Neural progenitor cell (in vitro differentiated cells): ENCODE measurements at places on chromosomes 5 and 9.

GRCh38 chr9:126207256-126207655 lies 119.4 kb upstream of the MVB12B start:
- H3K4me3 ChIP-seq = no peak overlapping the region
- H3K27ac ChIP-seq = no peak overlapping the region
- H3K4me1 ChIP-seq = no peaks in the 10 kb centered on the region
- H3K36me3 ChIP-seq = no peaks in the 10 kb centered on the region
- no peak for DNase-seq

GRCh38 chr5:172533399-172534228 lies 79.3 kb upstream of the SH3PXD2B start:
- DNase-seq = no peak
- no peak overlapping the region for H3K4me3 ChIP-seq
- H3K27me3 ChIP-seq = no peaks in the 10 kb centered on the region
- H3K27ac ChIP-seq = no peak overlapping the region

GRCh38 chr5:98772415-98773213 lies 849 bp upstream of the RGMB start:
- H3K27me3 ChIP-seq = no peaks in the 10 kb centered on the region
- DNase-seq = peak; percentile 92
- peak overlapping the region; percentile 65 for H3K27ac ChIP-seq
- H3K36me3 ChIP-seq = no peaks in the 10 kb centered on the region
- H3K4me3 ChIP-seq = peak overlapping the region; percentile 89

- no peaks in the 10 kb centered on the region for H3K36me3 ChIP-seq
- H3K27ac ChIP-seq = no peak overlapping the region
- DNase-seq = no peak
- no peaks in the 10 kb centered on the region for H3K27me3 ChIP-seq
Observed at GRCh38 chr5:83817591-83817990, 96.9 kb upstream of the HAPLN1 start.

DNA sequence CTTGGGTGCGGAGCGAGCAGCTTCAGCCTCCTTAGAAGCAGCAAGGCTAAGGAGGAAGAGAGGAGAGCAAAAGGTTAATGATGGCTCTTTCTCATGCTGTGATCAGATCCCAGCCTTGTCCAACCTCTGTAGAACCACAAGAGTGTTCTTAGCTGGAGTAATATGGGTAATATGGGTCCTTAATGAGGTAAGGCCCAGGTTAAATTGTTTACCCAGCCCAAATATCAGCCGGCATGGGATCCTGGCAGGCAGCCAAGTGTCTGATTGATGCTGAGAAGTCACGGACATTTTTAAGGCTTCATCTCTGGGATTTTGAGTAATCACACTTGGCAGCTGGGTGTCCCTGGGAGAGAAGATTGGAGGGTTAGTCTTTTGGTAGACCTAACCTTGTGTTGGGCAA lies 32.3 kb downstream of the GLRA1 start:
- peaks cover 37% of the 10 kb centered on the region for H3K4me1 ChIP-seq
- H3K27ac ChIP-seq = no peak overlapping the region
- peaks cover 54% of the 10 kb centered on the region for H3K27me3 ChIP-seq
- no peaks in the 10 kb centered on the region for H3K36me3 ChIP-seq
- no peak overlapping the region for H3K4me3 ChIP-seq

GRCh38 chr5:65871182-65871581 lies 55.2 kb upstream of the ERBIN start:
- no peaks in the 10 kb centered on the region for H3K27me3 ChIP-seq
- no peak overlapping the region for H3K4me3 ChIP-seq
- H3K36me3 ChIP-seq = no peaks in the 10 kb centered on the region
- H3K27ac ChIP-seq = no peak overlapping the region

GRCh38 chr5:170701334-170701733 lies 82.2 kb upstream of the GABRP start:
- peaks cover 4% of the 10 kb centered on the region for H3K4me1 ChIP-seq
- H3K27me3 ChIP-seq = no peaks in the 10 kb centered on the region
- H3K36me3 ChIP-seq = no peaks in the 10 kb centered on the region
- peak; percentile 74 for DNase-seq
- H3K27ac ChIP-seq = no peak overlapping the region

DNA sequence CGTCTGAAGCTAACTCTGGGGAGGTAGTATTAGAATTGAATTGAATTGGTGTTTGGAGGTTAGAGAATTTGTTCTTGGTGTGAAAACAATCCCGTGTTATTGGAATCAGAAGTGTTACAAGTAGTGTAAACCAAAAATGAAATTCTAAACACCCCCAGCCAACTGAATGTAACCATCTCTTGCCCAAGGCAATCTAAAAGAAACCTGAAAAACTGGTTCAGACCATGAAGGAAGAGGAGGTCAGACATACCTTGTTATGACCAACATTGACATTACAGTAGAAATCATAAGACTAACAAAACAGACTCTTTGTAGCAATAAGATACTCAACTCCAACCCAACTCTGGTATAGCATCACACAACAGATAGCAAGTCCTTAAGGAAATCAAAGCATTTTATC lies 159.0 kb downstream of the TUSC1 start:
- no peaks in the 10 kb centered on the region for H3K27me3 ChIP-seq
- H3K4me1 ChIP-seq = no peaks in the 10 kb centered on the region
- DNase-seq = no peak
- H3K36me3 ChIP-seq = no peaks in the 10 kb centered on the region

- no peaks in the 10 kb centered on the region for H3K36me3 ChIP-seq
- H3K4me3 ChIP-seq = no peak overlapping the region
- H3K27me3 ChIP-seq = no peaks in the 10 kb centered on the region
- H3K27ac ChIP-seq = no peak overlapping the region
Observed at GRCh38 chr5:76590027-76590426, 33.2 kb downstream of the F2RL2 start.

- H3K4me3 ChIP-seq = no peak overlapping the region
- H3K27me3 ChIP-seq = no peaks in the 10 kb centered on the region
- no peak overlapping the region for H3K27ac ChIP-seq
Observed at GRCh38 chr5:147688656-147689356, 93.7 kb downstream of the JAKMIP2 start.

DNA sequence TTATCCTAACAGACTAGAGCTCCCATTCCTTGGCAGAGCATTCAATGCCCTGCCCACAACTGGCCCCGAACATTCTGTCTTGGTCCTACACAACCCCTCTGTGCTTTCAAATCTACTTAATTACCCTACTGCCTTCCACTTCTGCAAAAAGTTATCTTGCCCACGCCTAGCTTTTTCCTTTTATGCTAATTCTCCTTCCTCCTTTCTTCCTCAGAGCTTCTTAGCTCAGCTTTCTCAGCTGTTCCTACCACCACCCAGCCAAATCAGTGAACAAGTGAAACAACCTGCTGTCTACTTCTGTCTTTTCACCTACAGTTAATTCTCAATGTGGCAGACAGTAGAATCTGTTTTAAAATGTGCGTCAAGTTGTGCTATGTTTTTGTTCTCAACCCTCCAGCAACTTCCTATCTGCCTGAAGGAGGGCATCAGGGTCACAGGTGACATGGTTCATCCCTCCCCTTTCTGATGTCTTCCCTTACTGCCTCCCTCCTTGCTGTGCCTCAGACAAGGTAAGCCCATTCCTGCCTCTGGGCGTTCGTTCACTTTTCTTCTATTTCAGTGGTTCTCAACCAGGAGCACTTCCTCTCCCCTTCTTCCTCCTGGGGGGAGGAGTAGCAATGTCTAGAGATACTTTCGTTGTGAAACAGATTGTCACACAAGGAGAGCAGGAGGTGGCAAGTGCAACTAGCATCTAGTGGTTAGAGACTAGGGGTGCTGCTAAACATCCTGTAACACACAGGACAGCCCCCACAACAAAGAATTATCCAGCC lies 1.3 kb upstream of the REEP5 start:
- H3K4me1 ChIP-seq = peaks cover 9% of the 10 kb centered on the region
- H3K27me3 ChIP-seq = peaks cover 16% of the 10 kb centered on the region
- no peak overlapping the region for H3K4me3 ChIP-seq
- no peak for DNase-seq
- H3K27ac ChIP-seq = no peak overlapping the region

DNA sequence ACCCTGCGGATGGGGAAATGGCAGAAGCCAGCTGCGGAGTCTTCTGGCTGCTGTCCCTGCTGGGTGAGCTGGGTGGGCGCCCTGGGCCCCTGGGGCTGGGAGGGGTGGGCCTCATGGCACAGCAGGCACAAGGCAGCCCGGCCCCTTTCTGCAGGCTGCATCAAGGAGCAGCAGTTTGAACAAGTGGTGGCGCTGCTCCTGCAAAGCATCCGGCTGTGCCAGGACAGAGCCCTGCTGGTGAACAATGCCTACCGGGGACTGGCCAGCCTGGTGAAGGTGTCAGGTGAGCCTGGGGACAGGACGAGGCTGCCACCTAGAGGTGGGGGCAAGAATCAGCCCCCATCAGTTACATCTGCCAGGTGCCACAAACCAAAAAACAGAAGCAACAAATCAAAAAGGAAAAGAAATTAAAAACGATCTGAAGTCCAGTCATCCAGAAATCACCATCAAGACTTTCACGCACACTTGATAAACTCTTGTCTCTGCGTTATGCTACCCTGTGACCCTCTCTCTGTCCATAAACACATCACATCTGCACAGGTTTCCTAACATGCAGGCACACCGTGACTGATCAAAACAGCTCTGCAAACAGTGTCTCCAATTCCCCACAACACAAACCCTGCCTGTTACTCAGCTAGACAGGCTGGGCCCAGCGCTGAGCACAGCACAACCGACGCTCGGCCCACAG lies 13.9 kb downstream of the REXO4 start:
- H3K27me3 ChIP-seq = no peaks in the 10 kb centered on the region
- H3K36me3 ChIP-seq = no peaks in the 10 kb centered on the region
- peak; percentile 47 for DNase-seq
- H3K27ac ChIP-seq = no peak overlapping the region

- no peaks in the 10 kb centered on the region for H3K4me1 ChIP-seq
- no peak overlapping the region for H3K27ac ChIP-seq
- no peak overlapping the region for H3K4me3 ChIP-seq
- no peaks in the 10 kb centered on the region for H3K27me3 ChIP-seq
- no peak for DNase-seq
Observed at GRCh38 chr5:58294598-58295305, 165.1 kb downstream of the PLK2 start.

- no peaks in the 10 kb centered on the region for H3K36me3 ChIP-seq
- H3K4me3 ChIP-seq = no peak overlapping the region
- no peaks in the 10 kb centered on the region for H3K4me1 ChIP-seq
- no peak overlapping the region for H3K27ac ChIP-seq
- DNase-seq = peak; percentile 83
- H3K27me3 ChIP-seq = no peaks in the 10 kb centered on the region
Observed at GRCh38 chr5:31809050-31809870, 170.3 kb downstream of the PDZD2 start.

GRCh38 chr9:81424431-81424830 lies 264.9 kb downstream of the TLE1 start:
- no peak for DNase-seq
- no peak overlapping the region for H3K4me3 ChIP-seq
- no peaks in the 10 kb centered on the region for H3K4me1 ChIP-seq

DNA sequence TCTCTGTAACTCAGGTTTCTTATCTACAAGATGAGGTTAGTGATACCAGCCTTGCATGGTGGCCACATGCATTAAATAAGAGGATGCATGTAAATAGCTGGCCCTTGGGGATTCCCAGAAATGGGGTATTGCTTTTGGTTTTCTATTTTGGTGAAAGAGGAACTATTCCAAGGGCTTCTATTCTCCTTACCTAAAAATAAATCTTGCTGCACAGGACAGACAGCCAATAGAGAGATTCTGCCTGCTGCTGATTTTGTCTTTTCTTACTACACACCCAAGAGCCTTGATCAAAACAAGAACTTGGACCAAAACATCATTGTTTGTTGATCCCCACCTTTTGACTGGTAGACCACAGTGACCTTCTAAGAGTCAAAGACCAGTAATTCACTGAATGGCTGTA lies 161.8 kb downstream of the PJA2 start:
- H3K4me1 ChIP-seq = no peaks in the 10 kb centered on the region
- no peaks in the 10 kb centered on the region for H3K27me3 ChIP-seq
- H3K27ac ChIP-seq = no peak overlapping the region

DNA sequence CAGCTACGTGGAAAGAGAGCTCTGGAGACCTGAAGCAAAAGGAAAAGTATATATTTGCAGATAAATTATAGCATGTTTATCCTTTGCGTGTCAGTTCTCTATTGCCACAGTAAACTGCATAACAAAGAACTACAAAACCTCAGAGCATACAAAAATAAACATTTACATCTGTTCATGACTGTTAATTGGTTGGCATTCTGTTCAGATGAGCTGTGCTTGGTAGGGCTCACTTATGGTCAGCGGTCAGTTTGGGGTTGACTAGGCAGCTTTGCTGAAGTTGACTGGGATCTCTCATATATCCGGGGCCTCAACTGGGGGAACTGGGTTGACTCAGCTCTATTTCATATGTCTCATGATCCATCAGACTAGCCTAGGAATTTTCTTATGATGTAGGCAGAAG lies 257.7 kb downstream of the TLE1 start:
- H3K4me3 ChIP-seq = no peak overlapping the region
- H3K36me3 ChIP-seq = peaks cover 4% of the 10 kb centered on the region
- DNase-seq = no peak
- H3K27ac ChIP-seq = no peak overlapping the region

DNA sequence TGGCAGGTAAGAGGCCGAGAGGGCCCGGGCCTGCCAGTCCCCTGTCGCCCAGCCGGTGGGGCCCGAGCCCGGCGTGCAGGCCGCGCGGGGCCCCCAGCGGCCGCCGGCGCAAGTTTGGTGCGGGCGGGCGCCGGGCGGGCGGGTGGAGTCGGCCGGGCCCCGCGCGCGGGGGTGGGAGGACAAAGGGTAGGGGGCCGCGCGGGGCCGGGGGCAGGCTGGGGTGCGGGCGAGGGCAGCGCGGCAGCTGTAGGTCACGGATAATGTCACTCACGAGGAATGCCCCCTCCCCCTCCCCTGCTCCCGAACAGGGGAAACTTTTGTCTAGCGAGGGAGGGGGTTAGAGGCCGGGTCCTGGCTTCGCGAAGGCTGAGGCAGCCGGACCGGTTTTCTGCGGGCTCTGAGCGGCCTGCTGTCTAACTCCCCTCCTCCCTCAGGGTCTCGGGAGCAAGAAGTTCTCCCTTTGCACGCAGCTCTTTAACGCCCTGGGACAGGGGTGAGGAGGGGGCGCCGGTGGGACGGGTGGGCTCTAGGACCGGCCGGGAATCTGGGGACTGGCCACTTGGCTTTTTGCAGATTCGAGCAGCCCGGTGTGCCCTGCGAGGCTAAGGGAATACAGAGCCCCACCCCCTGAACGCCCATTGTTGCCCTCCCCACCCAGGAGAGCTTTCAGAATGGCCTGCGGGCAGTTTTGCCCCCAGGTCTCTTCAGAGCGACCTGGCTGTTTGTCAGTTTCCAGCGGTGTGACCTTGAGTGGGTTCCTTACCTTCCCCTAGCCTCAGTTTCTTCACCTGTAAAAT lies 21.3 kb upstream of the NDST1 start:
- H3K4me3 ChIP-seq = peak overlapping the region; percentile 99
- no peaks in the 10 kb centered on the region for H3K27me3 ChIP-seq
- peak overlapping the region; percentile 90 for H3K27ac ChIP-seq
- H3K4me1 ChIP-seq = peaks cover 45% of the 10 kb centered on the region

DNA sequence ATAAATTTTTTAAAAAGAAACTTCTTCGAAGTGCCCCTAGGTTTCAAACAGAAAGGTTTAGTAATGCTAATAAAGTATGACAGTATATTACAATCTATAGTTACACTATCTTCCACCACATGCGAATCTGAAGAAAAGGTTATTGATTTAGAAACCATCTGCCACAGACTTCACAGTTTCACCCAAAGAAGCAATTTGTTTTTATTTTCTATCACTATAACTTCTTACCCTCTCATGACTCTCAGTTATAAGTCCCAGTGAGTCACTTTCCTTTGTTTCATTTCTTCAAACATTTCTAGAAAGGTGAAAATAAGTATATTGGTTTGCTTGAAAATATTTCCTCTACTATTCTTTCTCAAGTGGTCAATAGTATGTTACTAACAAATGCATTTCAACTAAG lies 93.6 kb downstream of the MCTP1 start:
- H3K4me3 ChIP-seq = no peak overlapping the region
- no peaks in the 10 kb centered on the region for H3K27me3 ChIP-seq
- H3K27ac ChIP-seq = no peak overlapping the region
- DNase-seq = no peak

GRCh38 chr5:123746683-123747360 lies 234.8 kb downstream of the CSNK1G3 start:
- DNase-seq = no peak
